AG08395 (cell line): ENCODE measurements at places on chromosomes 16 and 17.
A peak's percentile ranks its signal among the peaks of the same experiment; 100 is the strongest.

DNA sequence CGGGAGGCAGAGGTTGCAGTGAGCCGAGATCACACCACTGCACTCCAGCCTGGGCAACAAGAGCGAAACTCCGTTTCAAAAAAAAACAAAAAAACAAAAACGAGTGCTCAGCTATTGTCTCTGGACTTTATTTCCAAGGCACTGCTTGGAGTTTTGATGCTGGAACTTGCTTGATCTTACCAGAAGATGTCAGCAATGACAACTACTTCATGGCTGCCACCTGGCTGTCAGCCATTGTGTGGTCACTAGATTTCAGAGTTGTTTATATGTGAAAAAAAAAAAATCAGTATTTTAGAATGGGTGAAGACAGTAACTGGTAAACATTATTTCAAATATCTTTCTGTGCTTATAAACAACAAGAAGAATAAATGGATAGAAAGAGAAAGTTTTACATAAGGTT is 26.3 kb upstream of the OR4D1 start:
- DNase-seq = peak; percentile 24

GRCh38 chr16:13118091-13118490 is 216.7 kb downstream of the SHISA9 start:
- DNase-seq = no peak

GRCh38 chr17:76707985-76708807 is 2.6 kb downstream of the MXRA7 start:
- no peak for DNase-seq

GRCh38 chr16:78434401-78434800 is 334.9 kb downstream of the WWOX start:
- DNase-seq = no peak

DNA sequence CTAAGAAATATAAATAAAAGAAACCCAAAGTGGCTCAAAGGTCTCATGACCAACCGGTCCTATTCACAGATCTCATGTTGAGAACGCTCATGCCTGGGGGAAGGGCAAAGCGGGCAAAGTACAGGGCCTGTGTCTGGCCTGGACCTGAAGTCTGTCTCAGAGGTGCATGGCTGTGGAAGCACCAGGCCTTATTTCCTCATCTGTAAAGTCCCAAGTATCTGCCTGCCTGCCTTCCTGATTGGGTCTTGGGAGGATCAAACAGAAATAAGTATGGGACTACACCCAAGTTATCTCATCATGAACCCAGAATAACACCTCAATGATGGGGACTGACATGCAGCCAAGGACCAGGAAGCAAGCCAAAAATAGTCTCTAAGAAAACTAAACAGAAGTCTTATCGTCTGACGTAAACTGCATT is 14.2 kb downstream of the AXIN2 start:
- DNase-seq = peak; percentile 32

GRCh38 chr16:77967054-77967904 is 55.1 kb upstream of the CLEC3A start:
- DNase-seq = no peak

- no peak for DNase-seq
Observed at GRCh38 chr16:1145383-1146100, 7.4 kb upstream of the CACNA1H start.

DNA sequence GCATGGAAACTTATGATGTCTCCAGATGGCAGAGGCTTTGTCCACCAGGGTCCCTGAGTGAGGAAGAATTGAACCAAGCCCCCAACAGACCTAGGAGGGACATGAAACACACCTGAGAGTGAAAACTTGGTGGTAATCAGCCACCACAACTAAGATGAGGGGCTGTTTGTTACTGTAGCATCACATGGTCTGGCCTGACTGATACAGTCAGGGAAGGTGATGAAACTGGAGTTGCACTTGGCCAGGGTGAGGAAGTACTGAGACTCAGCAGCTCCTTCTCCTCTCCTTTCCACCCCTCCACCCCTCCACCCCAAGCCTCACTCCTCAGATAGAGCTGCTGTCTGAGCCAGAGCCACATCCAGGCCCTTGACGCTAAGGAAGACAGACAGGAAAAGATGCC is 37.2 kb downstream of the C16orf82 start:
- no peak for DNase-seq

- peak; percentile 65 for DNase-seq
Observed at GRCh38 chr16:86455116-86455515, 55.2 kb upstream of the FOXF1 start.

- DNase-seq = peak; percentile 15
Observed at GRCh38 chr17:27282054-27282551, 11.8 kb upstream of the WSB1 start.

DNA sequence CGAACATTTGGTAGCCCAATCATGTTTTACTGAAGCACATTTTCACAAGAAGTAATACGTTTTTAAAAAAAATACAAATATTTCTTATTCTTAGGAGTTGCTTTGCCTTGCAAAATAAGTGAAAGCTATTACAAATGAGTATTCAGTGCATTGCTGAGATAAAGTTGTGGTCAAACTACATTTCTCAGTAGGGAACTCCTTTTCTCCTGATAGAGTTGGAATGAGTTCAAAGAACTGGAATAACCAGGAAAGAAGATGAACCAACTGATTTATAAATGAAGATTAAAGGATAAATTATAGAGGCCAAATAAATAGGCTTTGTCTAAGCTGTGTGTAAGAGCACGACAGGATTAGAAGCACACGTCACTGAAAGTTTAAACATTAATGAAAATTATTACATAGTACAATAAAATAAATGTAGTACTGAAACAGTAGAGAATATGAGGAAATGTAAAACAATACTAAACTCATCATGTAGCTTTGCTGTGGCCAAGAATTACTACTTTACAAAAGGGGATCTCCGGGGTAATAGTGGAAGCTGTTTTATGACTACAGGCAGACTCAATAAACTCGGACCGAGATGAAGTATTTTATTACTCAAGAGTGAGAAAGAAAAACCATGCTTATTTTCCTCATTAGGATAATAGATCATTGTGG is 73.6 kb downstream of the KCNJ2 start:
- DNase-seq = no peak

DNA sequence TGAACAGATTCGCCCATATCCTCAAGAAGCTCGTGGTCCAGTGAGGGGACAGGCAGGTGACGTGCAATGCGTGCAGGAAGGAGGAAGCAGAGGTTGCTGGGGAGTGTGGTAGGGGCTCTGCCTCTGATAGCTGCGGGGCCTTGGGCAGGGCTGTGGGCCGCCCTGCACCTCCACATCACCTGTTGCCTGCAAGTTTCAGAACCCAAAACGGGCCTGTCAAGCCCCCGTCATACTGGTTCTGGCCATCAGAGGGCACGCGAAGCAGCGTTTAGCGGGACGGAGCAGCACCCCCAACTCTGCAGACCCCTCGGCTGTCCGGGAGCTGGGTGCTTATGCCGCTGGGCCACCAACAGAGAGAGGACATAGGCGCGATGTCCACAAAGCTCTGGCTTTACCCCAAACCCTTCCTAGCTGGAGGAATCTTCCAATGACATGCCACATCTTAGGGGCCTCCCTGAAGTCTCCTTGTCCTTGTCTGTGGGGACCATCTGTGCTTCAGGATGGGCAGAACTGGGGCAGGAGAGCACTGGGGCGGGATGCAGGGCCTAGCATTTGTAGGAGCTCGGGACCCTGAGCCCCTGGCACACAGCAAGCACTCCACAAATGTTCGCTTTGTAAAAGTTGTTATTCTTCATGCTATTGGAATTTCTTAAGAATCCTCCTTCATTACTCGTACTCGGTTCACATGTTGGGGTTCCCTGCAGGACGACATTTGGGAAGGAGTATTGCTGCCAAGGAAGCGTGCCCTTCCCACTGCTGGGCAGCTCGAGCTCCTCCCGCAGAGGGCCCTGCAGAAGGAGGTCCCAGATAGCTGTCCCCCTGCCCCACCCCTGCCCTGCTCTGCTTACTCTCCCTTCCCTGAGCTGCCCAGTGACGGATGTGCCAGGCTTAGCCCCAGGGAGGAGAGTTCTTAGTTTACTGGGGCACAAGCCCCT is 64.3 kb downstream of the CNGB1 start:
- DNase-seq = peak; percentile 30

DNA sequence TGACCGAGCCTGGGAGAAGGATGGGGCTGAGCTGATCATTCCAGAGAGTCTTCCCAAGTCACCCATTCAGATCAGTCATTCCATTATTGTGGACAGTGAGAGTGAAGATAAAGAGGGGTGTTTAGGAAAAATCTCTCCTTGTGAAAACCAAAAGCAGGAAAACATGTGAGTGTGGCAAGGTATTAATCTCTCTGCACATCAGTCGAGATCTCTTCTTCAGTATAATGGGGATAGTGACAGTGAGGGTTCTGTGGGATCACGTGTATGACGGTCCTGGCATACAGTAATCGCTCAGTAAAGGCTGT is 35.4 kb downstream of the CHD9 start:
- DNase-seq = no peak

DNA sequence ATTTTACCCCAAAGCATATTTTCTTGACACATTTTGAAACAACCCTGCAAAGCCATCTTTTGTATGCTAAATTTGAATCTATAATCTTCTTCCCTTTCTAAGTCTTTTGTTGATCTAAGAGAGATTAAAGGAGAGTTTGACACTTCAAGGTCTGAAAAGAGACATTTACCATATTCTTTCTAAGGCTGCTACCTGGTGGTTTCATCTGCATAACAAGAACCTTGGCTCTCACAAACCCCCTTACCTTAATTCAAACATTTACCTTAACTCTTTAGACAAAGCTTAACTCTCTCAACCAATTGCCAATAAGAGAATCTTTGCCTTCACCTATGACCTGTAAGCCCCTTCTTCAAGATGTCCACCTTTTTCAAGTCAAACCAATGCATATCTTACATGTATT is 1143.6 kb downstream of the CDH11 start:
- DNase-seq = no peak

DNA sequence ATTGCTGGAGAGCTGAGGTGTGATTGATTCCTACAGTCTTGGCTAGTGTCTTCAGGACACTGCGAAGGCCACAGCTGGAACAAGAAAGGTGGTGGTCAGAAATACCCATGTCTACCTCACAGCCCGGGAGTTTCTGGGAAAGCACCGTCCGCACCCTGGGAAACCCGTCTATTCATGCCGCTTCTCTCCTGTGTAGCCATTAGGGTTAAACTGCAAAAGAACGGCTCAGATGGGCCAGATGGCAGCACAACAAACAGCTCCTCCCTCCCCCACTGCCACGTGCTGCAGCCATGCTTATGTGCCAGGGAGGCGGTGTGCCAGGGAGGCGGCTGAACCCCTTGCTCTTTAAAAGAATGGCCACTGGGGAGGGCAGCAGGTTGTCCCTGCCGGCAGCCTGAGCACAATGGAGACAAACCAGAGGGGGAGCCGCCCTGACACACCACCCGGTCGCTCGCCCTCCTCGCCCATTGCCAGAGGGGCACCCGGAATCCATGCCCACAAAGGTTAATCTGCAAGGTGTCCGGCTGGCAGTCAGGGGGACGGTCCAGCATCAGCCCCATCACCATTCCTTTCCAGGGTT is 65.2 kb downstream of the CYTH1 start:
- peak; percentile 57 for DNase-seq

- DNase-seq = no peak
Observed at GRCh38 chr17:2421315-2422147, 20.7 kb upstream of the MNT start.

GRCh38 chr17:2613089-2613808 is 19.8 kb downstream of the PAFAH1B1 start:
- no peak for DNase-seq

DNA sequence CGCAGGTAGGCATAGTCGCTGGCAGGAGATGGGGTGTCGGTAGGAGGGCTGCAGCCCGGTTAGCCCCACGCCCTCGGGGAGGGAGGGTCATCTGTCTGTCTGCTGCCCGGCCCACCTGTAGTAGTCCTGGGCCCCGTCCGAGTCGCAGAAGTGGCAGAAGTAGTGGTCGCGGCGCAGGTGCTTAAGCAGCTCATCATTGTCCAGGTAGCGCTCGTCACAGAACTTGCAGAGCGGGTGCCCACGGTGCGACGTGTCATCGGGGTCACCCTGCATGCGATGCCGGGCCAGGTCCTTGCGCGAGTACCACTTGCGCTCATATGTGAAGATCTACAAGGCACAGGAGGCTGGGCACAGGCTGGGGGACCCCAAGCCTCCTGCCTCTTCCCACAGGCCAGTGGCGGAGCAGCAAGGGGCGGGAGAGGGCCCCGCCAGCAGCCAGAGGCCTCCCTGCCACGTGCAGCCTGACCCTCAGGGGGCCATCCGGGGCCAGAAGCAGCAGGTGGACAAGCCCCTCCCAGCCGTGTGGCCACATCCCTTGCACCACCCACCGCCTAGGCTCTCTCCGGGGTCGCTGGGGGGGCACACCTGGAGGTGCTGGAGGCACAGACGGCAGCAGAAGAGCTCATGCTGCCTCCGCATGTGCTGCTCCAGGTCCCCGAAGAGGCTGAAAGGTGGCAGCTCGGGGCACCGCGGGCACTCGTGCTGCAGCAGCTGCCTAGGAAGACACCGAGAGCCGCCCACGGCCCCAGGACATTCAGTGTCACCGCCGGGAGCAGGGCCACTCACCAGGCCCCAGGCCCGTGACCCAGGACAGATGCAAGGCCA is 7.0 kb downstream of the ZNF598 start:
- DNase-seq = no peak

GRCh38 chr17:66330646-66331037 is 28.2 kb downstream of the PRKCA start:
- DNase-seq = no peak

DNA sequence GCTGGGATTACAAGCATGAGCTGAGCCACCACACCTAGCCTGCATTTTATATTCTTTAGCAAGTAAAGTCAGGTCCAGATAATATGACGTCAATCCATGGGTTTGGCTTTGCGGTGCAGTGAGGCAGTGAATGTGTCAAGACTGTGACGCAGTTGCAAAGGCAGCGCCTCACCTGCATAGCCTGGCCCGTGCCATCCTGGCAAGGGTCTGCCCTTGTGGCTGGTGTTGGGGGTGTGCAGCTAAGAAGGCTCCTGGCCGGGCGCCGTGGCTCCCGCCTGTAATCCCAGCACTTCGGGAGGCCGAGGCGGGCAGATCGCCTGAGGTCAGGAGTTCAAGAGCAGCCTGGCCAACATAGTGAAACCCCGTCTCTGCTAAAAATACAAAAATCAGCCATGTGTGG is 7.0 kb downstream of the PDF start:
- no peak for DNase-seq

- DNase-seq = no peak
Observed at GRCh38 chr17:64260886-64261285, 2.2 kb downstream of the TEX2 start.

DNA sequence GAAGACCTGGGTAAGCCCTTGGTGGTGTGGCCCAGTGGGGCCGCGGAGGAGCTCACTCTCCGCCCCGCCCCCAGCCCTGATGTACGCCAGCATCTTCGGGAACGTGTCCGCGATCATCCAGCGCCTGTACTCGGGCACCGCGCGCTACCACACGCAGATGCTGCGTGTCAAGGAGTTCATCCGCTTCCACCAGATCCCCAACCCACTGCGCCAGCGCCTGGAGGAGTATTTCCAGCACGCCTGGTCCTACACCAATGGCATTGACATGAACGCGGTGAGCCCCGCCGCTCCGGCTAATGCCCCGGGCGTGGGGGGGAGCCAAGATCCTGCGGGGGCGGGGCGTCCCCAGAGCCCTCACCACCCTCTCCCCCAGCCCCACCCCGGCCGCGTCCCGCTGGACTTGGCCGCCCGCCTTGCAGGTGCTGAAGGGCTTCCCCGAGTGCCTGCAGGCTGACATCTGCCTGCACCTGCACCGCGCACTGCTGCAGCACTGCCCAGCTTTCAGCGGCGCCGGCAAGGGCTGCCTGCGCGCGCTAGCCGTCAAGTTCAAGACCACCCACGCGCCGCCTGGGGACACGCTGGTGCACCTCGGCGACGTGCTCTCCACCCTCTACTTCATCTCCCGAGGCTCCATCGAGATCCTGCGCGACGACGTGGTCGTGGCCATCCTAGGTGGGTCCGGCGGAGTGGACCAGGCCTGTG is 12.1 kb upstream of the DCAF7 start:
- no peak for DNase-seq
